Pancreas (tissue), 10 donors: ENCODE measurements at places on chromosomes 6 and 20. TPM values are rescaled to one million over a fixed set of nuclear protein-coding genes. Genes with fewer than 3 reads are reported as not detected.

Gene SAMD3
- total RNA-seq, result 1.5 TPM

Gene CRIP3
- 0.46 TPM for total RNA-seq

Gene ADAT2
- 3.6 TPM for total RNA-seq

DNA sequence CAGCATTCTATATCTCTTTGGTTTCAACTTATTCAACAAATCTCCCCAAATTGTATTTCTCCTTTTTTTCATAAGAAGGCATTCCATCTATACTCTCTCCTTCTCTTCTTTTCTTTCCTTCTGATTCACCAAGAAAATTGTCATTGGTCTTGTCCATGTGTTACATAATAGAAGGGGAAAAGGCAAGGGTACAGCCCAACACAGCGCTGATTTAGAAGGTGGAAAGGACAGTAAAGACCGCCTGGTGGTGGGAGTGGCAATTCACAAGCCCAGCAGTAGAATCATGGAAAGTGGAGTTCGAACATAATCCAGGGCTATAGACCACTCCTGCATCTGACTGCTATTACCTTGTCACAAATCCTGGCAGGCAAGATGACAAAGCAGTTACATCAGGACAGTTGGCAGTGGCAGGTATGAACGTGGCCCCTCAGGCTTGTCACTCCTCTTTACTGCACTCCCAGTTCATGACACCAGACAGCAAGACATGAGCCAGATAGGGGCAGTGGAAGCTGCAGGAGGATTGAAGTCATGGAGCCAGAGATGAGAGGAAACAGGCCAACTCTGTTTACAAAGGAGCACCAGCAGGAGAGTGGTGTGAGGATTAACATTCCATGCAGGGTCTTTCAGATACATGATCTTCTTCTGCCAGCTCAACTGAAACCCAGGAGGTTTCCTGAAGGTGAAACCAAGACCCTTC, 2.1 kb upstream of the TNFAIP3 start:
- no peaks in the 10 kb centered on the region for H3K4me1 ChIP-seq
- no peaks in the 10 kb centered on the region for H3K36me3 ChIP-seq
- H3K27me3 ChIP-seq, result no peaks in the 10 kb centered on the region
- DNase-seq, result no peak
- H3K4me3 ChIP-seq, result no peak overlapping the region

GRCh38 chr6:19771753-19772336, 65.3 kb upstream of the ID4 start:
- H3K4me3 ChIP-seq, result no peak overlapping the region
- H3K27me3 ChIP-seq, result no peaks in the 10 kb centered on the region
- H3K36me3 ChIP-seq, result no peaks in the 10 kb centered on the region
- no peak overlapping the region for H3K27ac ChIP-seq

GRCh38 chr20:63268256-63268655, 4.4 kb upstream of the ARFGAP1 start:
- no peaks in the 10 kb centered on the region for H3K27me3 ChIP-seq
- H3K4me3 ChIP-seq, result no peak overlapping the region
- no peak overlapping the region for H3K27ac ChIP-seq

- H3K27ac ChIP-seq, result no peak overlapping the region
- H3K27me3 ChIP-seq, result no peaks in the 10 kb centered on the region
- H3K36me3 ChIP-seq, result no peaks in the 10 kb centered on the region
- no peaks in the 10 kb centered on the region for H3K4me1 ChIP-seq
- H3K4me3 ChIP-seq, result no peak overlapping the region
Measured at GRCh38 chr6:3777730-3778461, 26.4 kb upstream of the PXDC1 start.

GRCh38 chr20:37575884-37576283, 48.2 kb upstream of the BLCAP start:
- DNase-seq, result no peak
- no peaks in the 10 kb centered on the region for H3K27me3 ChIP-seq
- H3K27ac ChIP-seq, result no peak overlapping the region
- H3K4me3 ChIP-seq, result no peak overlapping the region
- H3K4me1 ChIP-seq, result no peaks in the 10 kb centered on the region
- H3K36me3 ChIP-seq, result no peaks in the 10 kb centered on the region

- H3K4me3 ChIP-seq, result no peak overlapping the region
- H3K36me3 ChIP-seq, result no peaks in the 10 kb centered on the region
- no peaks in the 10 kb centered on the region for H3K4me1 ChIP-seq
- H3K27ac ChIP-seq, result no peak overlapping the region
- no peaks in the 10 kb centered on the region for H3K27me3 ChIP-seq
Measured at GRCh38 chr6:44806656-44807055, 419.1 kb downstream of the CDC5L start.
